Mucosa of gallbladder (tissue), 1 donor: ENCODE measurements at places on chromosomes 1 and 21.

DNA sequence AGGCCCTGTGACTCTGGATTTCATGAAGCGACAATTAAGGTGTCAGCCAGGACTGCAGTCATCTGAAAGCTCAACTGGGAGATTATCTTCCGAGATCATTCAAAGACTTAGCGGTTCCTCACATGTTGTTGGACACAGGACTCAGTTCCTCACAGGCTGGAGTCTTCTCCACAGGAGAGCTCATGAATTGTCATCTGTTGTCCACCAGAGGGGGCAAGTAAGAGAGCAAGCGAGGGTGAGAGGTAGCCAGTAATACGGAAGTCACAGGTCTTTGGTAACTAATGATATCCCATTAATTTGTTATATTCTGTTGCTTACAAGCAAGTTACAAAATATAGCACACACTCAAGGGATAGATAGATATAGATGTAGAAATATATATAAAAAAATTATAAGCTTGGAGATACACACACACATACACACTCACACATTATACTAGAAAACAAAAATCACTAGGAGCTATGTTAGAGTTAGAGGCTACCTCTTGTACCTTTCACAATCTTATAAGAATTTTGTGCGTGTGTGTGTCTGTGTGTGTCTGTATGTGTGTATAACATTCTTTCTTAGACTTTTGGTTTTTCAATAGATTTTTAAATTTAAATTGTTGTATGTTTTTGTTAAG is 1695.3 kb downstream of the BRINP3 start:
- no peak for DNase-seq

DNA sequence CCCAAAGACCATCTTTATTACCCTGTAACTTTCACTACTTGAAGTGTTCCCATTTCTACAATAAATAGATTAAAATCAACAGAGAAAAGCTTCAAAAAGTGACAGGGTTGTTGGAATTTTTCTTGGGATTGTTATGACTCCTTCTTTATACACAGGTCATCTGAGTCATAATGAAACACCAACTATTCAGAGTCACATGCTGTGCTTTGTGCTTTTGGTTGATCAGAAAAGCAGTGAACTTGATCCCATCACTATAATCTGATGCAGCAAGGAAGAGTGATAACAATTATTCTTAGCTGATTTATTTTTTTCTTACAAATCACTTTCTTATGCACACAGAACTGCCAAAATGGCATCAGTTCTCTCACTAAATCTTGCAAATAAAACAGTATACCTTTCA is 422.9 kb downstream of the PTBP2 start:
- no peak for DNase-seq

DNA sequence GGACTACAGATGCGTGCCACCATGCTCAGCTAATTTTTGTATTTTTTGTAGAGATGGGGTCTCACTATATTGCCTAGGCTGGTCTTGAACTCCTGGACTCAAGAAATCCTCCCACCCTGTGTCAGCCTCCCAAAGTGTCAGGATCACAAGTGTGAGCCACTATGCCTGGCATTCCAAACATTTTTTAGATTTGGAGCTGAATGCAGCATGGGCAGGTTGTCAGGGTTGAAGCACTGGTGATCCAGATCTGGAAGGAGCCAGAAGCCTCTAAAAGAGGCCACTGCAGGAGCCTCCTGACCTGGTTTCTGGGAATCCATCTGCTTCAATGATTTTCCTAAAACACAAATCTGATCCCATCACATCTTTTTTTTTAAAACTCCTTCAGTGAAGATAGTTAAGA is 1.8 kb upstream of the CTPS1 start:
- no peak for DNase-seq

GRCh38 chr1:91830242-91831131 is 55.5 kb downstream of the TGFBR3 start:
- DNase-seq: peak; percentile 64
